Effector memory CD8-positive, alpha-beta T cell (primary cell): ENCODE measurements at places on chromosomes 3 and 15.

DNA sequence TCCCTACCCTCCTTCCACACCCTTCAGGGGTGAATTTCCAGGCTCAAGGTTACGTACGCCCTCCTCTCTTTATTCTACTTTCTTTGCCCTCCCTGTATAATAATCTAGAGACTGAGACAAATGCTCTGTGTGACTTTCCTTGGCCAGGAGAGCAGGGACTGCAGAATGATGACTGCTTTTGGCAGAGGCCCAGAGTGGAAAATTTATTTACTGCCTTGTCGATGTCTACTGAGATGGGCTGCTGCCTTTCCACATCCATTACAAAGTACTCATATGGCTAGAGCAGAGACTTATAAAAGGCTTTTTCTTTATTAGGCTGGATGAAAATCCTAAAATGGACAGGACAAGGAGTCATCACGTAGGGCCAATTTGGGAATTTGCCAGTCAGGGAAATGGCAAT is 576.2 kb downstream of the TUSC7 start:
- no peak for DNase-seq

GRCh38 chr15:52054381-52054780 is 35.4 kb downstream of the MAPK6 start:
- no peak for DNase-seq

DNA sequence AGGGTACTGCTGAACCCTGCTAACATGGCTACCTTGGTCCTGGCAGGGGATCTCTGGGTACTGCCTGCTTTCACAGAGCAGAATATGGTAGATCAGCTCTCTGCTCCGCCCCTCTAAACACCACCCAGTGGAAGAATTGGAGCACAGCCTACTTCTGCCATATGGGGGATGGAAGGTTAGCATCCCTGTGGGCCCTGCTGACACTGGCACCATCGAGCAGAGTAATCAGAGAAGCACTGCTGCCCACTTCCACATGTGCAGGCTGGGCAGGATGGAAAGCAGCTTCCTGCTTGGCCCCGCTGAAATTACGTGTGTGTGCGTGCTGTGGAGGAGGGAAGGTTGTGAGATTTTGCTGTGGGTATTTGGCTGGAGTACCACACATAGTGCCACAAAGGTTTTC is 24.8 kb downstream of the CCR1 start:
- DNase-seq: no peak

DNA sequence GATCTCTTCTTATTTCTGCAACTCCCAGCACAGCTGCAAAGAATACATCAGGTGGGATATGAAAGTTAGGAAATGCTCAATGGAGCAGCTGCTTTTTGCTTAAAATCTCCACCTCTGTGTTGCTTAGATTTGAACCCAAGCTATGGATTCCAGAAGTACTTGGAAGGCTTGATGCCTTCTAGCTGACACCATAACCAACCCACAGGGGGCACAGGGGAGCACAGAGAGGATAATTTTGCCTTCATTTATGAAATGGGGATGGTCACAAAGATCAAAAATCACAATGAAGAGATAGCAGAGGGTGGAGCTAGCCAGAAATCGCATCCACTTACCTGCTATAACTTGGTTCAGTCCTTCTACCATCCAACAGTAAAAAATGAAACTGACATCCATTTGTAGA is 75.7 kb downstream of the DUT start:
- DNase-seq: no peak

GRCh38 chr3:185311991-185312390 is 50.9 kb upstream of the MAP3K13 start:
- DNase-seq: no peak

GRCh38 chr15:101009176-101009575 is 90.0 kb downstream of the LRRK1 start:
- DNase-seq: no peak

GRCh38 chr15:59532770-59533379 is 78.7 kb upstream of the GCNT3 start:
- no peak for DNase-seq

DNA sequence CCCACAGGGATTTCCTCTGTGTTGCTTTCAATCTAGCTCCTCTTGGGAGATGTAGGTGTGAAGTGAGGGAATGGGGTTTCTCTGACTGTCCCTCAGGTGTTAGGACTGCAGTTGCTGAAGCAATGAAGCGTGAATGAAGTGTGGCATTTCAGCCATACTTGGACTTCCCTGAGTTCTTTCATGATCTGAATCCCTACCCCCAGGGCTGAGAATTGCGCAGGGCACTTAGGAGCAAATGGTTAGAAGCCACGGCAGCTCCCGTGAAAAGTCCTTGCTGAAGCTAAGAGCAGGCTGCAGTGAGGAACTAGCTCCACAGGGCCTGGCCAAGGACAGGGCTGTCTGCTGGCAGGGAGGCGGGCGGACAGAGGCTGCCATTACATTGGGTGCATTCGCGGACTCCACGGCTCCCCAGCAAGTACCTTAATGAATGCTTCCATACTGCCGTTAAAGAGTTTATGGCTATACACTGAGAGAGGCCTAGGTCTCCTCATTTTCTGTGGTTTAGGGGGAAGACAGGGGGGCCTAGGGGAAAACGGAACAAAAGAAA is 69.0 kb upstream of the RAD18 start:
- DNase-seq: no peak

DNA sequence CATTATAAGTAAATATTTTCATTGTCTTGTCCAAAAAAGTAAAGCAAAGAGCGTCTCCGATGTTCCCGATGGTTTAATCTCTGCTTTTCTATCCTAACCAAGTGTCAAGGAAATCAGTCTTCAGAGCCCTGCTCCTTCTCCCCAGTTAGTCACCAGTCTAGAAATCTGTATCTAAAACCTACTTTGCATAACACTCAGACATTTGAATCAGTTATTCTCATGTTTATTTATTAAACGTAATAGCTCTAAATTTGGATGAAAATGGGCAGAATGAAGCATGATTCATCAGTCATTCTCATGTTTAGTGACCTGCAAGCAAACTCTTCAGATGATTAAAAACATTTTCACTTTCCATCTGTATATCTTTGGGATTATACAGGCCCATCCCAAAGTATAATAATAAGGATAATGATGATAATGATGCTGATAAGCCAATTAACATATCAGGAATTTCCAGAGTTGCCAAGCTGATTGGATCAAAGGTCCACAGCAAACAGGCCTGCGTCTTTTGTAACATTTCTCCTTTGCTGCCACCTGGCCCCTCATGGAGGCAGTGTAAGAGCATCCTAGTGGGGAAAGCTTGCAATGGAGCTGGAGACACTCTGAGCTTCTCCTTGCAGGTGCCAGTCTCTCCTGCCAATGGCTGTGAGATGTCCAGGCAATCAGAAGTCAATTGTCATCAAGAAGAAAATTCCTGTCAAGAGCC is 273.9 kb downstream of the IGSF11 start:
- no peak for DNase-seq

DNA sequence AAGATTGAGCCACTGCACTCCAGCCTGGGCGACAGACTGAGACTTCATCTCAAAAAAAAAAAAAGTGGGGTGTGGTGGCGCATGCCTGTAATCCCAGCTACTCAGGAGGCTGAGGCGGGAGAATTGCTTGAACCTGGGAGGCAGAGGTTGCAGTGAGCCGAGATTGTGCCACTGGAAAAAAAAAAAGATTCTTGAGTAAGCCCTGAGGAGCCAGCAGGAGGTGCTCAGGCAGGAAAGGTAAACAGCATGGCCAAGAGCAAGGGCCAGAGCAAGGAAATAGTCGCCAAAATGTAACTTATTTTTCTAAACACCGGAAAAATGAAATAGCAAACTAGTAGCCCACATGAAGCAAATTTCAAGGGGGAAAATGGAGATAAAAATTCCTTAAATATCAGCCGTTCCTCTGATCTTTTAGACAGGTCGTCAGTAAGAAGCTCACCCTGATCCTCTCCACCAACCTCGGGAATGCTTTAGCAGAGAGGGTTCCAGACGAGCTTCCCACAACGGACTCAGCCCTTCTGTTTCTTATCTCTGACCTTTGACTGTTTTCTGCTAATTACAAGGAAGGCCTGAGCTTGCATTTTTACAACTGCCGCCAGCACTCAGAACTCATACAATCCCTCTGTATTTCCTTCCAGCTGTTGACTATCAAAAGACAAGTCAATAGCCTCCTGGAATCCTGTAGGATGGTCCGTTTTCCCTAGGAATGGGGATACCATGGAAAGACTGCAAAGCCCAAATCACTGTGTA is 45.0 kb upstream of the AKAP13 start:
- no peak for DNase-seq

DNA sequence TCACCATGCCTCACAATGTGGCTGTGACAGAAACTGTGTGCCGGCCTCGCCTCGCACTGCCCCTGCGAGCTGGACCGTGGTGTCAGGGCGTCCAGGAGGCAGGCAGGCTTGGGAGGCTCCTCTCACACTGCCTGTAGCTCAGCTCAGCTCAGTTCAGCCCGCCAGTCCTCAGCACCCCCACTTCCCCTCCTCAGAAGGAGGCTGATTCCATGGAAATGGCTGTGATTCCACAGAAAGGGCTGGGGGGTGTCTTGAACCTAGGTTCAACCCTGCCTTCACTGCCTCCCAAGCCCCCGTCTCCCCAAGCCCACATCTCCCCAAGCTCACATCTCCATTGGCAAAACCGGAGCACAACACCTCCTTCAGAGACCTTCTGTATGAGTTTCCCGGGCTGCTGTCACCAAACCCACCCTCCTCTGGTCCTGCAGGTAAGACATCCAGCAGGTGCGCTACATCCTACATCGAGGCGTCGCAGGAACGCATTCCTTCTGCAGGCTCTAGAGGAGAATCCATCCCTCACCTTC is 94.0 kb downstream of the OCA2 start:
- DNase-seq: no peak

GRCh38 chr3:29933802-29934490 is 653.1 kb downstream of the RBMS3 start:
- no peak for DNase-seq

DNA sequence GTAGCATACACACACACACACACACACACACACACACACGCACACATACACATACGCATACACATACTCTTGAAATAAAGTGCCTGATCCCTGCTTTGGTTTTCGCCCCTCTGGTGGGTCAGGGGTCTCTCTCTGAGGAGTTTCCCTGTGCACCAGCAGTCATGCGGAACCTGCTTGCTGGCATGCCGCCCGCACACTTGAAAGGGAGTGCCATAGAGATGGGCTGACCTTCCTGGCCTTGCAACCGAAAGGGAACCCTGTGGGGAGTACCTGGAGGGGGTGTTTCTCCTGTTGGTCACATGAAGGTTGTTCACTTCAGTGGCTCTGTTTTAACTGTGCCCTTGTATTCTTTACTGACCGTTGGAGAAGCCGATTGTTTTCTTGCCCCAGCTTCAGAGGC is 752.3 kb downstream of the NR2F2 start:
- no peak for DNase-seq

GRCh38 chr3:168730073-168730472 is 634.3 kb upstream of the GOLIM4 start:
- DNase-seq: no peak

DNA sequence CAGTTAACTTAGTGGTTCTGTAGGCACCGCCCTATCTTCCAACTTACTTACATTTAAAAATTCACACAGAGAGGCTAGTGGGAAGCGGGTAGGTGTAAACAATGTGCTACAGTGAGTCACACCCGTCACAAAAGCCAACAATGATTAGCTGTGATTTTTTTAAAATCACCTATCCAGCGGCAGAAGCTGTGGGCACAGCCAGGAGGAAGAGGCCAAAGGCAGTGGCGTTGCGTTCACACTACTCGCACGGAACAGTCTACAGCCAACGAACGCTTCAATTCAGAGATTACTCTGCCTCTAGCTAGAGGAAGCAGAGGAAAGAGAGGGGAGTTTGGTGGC is 2.5 kb upstream of the NLGN1 start:
- no peak for DNase-seq

GRCh38 chr15:45107941-45108630 is 5.9 kb downstream of the DUOX2 start:
- no peak for DNase-seq

GRCh38 chr3:8424281-8424680 is 77.3 kb upstream of the LMCD1 start:
- no peak for DNase-seq

- DNase-seq: no peak
Measured at GRCh38 chr3:49162751-49163419, 3.2 kb downstream of the CCDC71 start.

DNA sequence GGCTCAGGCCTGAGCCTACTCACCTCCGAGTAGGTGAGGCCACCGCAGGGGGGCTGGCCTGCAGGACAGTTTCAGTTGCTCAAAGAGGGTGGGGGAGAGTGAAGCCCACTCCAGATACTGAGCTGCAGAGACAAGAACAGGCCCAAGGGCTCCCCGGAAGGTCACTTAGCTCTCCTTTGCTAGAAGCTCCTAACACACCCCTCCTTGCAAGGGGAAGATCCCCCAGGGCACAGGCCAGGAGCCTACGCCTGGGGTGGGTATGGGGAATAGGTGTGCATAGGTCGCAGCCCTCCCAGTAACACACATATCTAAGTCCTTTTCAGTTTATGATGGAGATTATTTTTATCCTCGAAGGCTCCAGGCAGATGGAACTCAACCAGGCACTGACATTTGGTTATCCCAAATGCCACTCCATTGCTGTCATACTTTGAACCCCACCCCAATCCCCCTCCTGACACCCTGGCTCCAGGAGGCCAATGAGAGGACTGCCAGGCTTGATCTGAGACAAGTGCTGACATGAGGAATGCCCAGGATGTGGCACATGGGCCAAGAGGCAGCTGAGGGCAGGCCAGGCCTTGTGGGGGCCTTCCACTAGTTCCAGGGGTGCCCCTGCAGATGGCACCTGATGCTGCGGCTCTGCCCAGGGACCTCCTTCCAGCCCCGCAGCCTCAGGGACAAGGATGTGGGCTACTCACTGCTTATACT is 1.1 kb upstream of the MUSTN1 start:
- DNase-seq: no peak

DNA sequence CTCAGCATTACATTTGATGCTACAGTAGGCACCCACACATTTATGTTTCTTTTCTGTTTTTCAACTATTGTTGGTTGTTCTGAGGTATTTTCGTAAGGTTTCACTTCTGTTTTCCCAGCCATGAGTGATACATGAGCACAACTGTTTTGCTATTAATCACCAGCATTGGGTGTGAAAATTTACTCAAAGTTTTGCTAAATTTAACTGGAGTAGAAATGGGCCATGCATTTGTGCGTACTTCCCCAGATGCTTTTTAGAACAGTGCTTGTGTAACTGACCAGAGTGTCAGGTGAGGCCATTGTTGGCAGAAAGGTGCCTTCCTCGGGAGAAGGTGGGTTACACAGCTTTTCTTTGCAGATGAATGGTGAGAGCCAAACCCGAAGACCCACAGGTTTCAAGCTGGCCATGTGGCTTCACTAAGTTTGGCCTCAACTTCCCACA is 70.4 kb downstream of the ST6GAL1 start:
- no peak for DNase-seq

GRCh38 chr15:85753791-85754452 is 40.8 kb downstream of the KLHL25 start:
- no peak for DNase-seq
